ENCODE measurements at places on chromosomes 11 and 22.

DNA sequence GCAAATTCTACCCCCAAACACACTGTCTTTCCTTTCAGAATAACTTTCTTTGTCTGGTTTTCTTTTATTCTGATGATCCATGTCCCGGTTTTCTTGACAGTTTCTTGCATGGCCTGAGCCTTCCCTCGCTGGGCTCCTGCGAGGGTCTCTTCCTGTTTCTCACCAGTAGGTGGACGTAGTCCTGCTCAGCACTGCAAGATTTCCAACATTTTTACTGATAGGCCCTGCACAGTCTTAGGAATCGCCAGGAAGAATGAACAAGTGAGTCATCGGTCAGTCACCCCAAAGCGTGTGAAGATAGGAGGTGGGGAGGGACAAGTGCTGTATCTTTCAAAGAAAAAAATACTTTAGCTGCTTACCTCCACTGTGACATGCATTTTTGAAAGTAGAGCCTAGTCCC, 16.9 kb upstream of the KIRREL3 start:
- peak; percentile 64 for DNase-seq

GRCh38 chr11:27672836-27673464, 27.3 kb downstream of the BDNF start:
- DNase-seq = peak; percentile 31

DNA sequence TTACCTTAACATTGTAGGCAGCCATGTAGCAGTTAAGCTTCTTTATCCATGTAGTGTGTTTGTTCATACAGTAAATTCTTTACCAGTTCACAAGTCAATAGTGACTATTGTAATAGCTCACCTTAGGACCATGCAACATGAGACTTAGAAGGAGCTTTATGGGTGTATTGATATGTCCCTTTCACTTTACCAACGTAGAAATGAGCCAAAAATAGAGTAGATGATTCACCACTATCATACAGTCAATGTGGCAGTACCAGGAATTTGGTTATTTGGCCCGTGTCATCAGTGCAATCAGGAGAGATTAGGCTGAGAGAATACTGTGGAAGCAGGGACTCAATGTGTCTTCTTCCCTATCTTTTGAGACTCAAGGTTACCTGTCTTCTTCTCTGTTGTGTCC, 4.7 kb downstream of the ZDHHC13 start:
- DNase-seq = no peak

DNA sequence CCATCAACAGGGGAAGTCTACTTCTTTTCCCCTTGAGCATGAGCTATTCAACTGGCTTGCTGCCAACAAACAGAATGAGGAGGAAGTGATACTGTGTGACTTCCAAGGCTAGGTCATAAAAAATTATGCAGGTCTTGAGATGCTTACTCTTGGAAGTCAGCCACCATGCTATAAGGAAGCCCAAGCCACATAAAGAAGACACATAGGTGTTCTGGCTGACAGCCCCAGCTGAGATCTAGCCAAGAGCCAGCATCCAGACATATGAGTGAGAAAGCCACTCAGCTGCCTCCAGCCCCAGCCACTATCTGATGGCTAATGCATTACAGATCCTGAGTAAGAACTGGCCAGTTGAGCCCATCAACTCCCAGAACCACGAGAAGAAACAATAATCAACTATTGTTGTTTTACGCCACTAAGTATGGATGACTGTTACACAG, 31.0 kb upstream of the PPP2R1B start:
- DNase-seq = peak; percentile 10

DNA sequence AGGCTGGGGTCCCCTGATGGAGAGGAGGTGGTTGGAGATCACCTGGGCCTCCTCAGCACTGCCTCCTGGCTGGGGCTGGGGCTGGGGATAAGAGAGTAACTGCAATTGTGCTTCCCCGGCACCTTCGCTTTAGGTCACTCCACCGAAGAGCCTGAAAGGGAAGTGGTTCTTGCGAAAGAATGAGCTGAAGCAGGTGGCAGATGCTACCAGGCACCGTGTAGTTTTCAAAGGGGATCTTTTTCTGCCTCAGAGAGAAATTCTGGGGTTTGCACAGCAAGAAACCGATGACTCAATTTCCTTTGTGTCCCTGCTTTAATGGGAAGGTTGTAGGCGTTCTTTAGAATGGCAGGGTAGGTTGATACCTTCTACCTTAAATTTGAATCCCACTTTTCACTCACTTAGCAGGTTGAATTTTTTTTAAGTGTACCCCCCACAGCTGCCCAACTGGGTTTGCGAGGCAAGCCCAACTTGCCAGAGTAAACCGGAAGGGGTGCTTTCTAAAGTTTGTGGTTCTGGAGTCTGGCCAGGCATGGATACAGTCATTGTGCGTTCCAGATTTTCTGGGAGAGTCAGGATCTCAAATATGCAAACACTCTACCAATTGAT, 5.3 kb downstream of the CD44 start:
- DNase-seq = no peak

GRCh38 chr22:43854121-43854785, 8.1 kb downstream of the SULT4A1 start:
- no peak for DNase-seq

GRCh38 chr11:44548032-44548695, 17.3 kb upstream of the CD82 start:
- DNase-seq = no peak

GRCh38 chr11:91178366-91178765, 955.5 kb upstream of the CHORDC1 start:
- DNase-seq = no peak

DNA sequence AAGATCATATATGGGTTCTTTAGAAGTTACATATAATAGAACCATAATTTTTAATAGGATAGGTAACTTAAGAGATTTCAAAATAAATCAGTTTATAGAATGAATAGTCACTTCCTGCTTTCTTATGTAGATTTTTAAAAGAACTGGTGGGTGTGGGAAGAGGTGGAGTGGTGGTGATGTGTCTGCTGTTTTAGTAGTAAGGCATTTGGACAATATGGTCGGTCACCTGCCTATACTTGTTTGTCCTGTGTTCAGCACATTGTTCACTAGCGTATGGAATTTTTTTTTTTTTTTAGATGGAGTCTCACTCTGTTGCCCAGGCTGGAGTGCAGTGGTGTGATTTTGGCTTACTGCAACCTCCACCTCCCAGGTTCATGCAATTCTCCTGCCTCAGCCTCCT, 39.3 kb downstream of the CCDC81 start:
- no peak for DNase-seq

DNA sequence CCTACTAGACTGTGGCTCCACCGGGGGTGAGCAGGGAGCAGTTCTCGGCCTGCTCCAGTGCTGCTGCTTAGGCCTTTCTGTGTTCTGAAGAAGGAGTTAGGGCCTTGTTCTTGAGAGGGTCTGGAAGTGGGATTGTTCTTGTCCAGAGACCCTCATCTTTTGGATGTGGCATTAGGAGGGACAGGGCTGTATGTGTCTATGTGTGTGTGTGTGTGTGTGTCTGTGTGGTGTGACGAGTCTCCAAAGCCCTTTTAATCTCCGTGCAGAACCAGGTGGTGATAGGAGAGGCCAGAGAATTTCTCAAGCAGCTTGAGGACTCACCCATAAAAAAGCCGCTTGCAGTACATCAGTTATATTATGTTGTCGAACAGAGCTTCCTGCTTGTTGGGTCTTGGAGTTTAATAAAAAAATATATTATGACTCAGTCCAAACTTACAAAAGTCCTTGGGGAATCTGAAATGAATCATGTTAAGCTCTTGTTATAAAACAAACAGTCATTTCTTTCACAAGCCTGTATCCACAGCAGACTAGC, 196.5 kb downstream of the TENM4 start:
- DNase-seq = peak; percentile 71

GRCh38 chr22:40377931-40378330, 7.5 kb downstream of the SGSM3 start:
- no peak for DNase-seq

- DNase-seq = no peak
These were observed 49.6 kb downstream of the C22orf31 start for GRCh38 chr22:29012101-29012433.

DNA sequence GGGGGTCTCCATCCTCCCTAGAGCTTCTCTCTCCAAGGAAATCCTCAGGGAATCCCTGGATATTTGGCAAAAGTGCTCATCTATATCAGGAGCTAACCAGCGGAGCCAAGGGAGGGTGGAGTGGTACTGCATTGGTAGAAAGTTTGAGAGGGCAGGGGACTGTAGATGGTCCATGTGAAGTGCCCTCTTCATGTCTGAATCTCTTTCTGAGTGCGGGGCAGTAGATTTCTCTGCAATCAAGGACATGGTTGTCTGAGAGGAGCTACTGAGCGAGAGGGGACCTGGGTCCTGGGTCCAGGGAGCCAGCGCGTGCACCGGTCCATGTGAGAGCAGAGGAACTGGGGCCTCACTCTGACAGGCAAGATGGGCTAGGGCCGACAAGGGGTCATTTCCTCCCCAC, 701 bp downstream of the DIXDC1 start:
- no peak for DNase-seq

DNA sequence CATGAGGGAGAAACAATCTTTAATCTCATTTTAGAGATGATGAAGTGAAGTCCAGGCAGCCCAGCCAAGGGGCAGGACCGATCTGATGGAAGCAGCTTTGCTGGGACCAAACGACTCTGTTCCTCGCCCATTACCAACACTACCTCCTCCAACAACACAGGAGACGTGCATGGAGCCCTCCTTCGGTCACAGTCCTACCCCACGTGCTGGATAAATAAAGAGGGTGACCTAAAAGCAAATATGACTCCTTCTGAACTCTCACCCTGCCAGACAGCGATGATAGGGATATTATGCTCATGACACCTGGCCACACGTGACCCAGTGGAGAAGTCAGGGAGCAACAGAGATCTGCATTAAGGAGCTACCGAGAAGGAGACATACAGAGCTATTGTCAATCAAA, 26.0 kb downstream of the SCGB1A1 start:
- no peak for DNase-seq

DNA sequence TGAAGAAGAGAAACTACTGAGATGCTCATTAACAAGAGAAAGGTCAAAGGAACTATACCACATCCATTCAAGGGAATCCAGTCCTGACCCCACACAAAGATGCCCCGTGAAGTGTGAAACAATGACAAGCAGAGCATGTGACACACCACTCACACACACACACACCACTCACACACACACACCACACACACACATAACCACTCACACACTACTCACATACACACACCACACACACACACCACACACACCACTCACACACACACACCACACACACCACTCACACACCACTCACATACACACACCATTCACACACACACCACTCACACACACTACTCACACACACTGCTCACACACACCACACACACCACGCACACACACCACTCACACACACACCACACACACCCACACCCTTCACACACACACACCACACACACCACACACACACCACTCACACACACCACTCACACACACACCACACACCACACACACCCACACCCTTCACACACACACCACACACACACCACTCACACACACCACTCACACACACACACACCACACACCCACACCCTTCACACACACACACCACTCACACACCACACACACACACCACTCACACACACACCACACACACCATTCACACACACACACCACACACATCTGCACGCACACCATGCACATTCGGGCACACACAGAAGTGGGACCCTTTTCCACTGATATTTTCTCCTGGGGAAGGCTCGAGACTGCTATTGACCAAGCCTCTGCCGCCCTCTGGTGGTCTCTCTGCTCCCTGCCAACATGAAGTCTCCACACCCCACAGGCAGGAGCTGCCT, 32.0 kb upstream of the COMT start:
- peak; percentile 60 for DNase-seq
